NCI-H226 (cell line): ENCODE measurements at places on chromosomes 5 and 9.
A peak's percentile ranks its signal among the peaks of the same experiment; 100 is the strongest.

DNA sequence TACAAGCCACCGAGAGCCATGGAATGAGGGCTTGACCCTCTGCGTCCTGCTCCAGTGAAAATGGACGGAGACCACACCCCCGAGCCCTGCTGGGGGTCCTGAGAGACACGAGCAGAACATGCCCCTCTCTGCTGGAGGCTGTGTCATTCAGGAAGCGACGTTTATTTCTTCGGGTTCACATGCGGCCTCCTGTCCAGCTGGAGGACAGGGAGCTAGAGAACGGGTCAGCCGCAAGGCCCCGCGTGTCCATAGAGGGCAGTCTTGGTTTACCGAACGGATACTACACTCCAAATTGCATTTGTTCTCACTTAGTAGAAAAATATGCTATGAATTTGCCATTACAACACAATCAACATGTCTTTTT lies 36.1 kb downstream of the MRPL36 start:
- peak; percentile 8 for DNase-seq

DNA sequence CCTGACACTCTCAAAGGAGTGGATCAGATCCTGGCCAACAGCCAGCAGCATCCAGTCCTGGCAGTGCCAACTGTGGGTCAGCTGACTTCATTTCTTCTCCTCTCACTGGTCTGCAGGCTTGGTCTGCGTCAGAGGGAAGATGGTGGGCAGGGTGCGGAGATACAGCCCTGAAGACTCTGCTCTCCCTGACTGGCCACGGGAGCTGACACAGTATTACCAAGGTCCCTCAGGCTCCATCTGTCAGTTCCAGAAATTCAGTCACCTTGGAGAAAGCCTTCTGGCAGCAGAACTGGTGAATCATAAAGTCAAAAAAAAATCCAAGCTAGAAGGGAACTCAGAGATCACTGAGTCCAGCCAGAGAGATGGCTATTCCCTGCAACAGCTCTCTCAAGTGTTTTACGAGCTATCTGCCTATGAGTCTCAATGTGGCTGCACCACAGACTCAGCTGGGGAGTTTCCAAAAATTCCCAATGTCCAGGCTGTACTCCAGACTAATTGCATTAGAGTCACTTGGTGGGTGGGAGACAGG lies 27.9 kb downstream of the C1QTNF2 start:
- DNase-seq: peak; percentile 68

GRCh38 chr5:95935553-95936100 lies 26.0 kb downstream of the ELL2 start:
- DNase-seq: no peak

- DNase-seq: no peak
Measured at GRCh38 chr9:31347082-31347617, 1037.3 kb upstream of the ACO1 start.

GRCh38 chr9:96720435-96720834 lies 57.5 kb downstream of the ZNF510 start:
- DNase-seq: no peak

DNA sequence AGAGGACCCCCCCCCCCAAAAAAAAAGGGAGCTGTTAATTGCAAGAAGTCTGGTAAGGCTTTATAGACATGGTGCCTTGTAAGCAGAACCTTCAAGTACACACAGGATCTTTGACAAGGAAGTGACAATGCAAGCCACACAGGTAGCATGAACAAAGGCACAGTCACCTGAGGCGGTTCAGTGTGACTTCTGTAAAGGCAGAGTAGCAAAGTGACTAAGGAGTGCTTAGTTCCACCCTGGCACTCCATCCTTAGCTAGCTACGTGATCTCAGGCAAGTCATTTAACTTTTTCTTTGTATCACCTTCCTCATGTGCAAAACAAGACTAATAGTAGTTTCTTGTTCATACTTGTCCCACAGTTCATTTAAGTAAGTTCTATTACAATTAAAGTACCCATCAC lies 282.0 kb downstream of the PRELID2 start:
- DNase-seq: no peak

- no peak for DNase-seq
Measured at GRCh38 chr5:132093271-132093670, 19.7 kb downstream of the CSF2 start.

GRCh38 chr9:114830546-114830945 lies 24.7 kb upstream of the TNFSF15 start:
- DNase-seq: no peak

GRCh38 chr5:80796846-80797245 lies 142.1 kb upstream of the DHFR start:
- DNase-seq: no peak

- no peak for DNase-seq
Measured at GRCh38 chr5:1673042-1673677, 126.5 kb downstream of the MRPL36 start.

GRCh38 chr5:76547242-76547890 lies 75.8 kb downstream of the F2RL2 start:
- no peak for DNase-seq

GRCh38 chr5:144179226-144179625 lies 8.6 kb downstream of the KCTD16 start:
- no peak for DNase-seq

- no peak for DNase-seq
Measured at GRCh38 chr5:14915291-14915952, 43.8 kb upstream of the ANKH start.
